ENCODE measurements at places on chromosomes 7 and 10.
A peak's percentile ranks its signal among the peaks of the same experiment; 100 is the strongest.

DNA sequence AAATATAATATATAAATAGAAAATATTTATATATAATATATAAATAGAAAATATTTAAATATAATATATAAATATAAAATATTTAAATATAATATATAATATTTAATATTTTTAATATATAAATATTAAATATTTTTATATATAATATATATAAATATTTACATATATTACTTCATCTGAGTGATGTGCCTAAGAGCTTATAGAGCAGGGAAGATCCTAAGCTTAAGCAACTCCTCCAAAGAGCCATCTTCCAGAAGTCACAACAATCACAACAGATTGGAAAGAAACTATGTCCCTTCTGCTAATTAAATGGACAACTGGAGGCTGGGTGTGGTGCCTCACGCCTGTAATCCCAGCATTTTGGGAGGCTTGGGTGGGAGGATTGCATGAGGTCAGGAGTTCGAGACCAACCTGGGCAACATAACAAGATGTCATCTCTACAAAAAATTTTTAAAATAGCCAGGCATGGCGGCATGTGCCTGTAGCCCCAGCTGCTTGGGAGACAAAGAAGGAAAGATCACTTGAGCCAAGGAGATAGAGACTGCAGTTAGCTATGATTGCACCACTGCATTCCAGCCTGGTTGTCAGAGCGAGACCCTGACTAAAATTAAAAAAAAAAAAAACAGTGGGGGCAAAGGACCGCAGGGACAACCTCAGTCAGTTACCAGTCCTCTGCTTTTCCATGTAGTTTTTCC lies 198.7 kb downstream of the SKIDA1 start:
- DNase-seq, result no peak

DNA sequence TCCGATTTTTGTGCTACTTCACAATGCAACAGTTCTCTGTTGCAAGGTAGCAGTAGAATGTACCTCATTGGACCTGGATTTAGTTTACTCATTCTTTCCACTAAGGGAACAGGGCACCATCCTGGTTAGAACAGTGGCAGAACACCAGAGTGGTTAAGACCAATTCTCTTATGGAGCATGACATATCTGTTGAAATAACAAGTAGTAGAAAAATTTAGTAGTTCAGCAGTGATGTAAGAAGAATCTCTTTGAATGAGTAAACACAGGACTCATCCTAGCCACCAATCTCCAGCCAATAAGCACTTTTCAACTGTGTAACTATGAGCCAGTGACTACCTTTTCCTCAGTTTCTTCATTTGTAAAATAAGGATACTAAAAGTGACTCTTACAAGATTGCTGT lies 2.4 kb downstream of the ANKRD22 start:
- DNase-seq, result no peak

- no peak for DNase-seq
These were observed 183.7 kb downstream of the RPS24 start for GRCh38 chr10:78217336-78217735.

DNA sequence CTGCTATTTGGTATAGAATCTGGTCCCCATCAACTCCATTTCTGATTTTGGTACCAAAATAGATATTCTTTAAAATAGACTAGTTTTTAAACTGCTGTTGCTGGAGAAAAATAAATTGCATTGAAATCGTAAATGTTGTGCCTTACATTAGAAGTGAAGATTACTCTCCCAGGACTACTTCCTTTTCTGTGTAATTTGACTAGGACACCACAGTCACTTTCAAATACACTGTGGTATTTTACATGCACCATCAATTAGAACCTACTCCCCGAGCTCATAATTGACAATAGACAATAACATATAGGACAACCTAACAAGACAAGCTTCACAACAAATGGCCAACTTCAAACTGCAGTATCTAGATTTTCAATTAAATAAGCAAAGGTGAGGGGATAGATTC lies 211.5 kb downstream of the DGKB start:
- no peak for DNase-seq

- DNase-seq, result peak; percentile 2
These were observed 830 bp downstream of the TRUB1 start for GRCh38 chr10:114938856-114939193.

GRCh38 chr10:60197206-60197605 lies 192.5 kb downstream of the ANK3 start:
- DNase-seq, result no peak

GRCh38 chr7:129468087-129468486 lies 33.9 kb downstream of the STRIP2 start:
- DNase-seq, result no peak

- no peak for DNase-seq
These were observed 412.8 kb upstream of the GALNT17 start for GRCh38 chr7:70719125-70719524.
